ENCODE measurements at places on chromosomes 1 and 21.

DNA sequence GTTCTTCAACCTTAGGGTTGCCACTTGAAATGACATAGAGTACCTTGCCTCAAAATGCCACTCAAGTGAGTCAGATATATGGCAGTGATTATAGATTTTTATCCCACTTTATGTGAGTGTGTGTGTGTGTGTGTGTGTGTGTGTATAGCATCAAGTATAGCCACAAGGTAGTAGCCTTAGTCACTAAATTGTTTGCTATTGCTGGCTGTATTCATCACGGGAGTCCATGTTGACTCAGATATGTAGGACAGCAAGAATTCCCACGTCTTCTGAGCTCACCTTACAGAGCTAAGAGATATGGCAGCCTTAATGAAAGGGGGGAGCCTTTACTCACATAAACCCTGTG is 9.3 kb downstream of the ETS2 start:
- no peak for DNase-seq

DNA sequence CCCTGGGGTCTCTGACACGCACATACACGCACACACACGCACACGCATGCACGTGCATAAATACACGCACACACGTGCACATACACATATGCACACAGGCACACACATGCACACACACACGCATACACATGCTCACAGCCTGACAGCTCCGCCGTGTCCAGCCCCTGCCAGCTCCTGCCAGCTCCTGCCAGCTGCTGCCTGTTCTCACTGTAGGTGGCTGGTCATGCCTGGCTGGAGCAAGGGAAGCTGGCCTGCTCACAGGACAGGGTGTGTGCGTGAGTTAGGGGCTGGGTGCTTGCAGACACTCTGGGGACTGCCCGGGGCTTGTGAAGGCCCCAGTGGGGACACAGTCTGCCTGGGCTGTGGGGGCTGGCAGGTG is 4.9 kb downstream of the PLCH2 start:
- no peak for DNase-seq

DNA sequence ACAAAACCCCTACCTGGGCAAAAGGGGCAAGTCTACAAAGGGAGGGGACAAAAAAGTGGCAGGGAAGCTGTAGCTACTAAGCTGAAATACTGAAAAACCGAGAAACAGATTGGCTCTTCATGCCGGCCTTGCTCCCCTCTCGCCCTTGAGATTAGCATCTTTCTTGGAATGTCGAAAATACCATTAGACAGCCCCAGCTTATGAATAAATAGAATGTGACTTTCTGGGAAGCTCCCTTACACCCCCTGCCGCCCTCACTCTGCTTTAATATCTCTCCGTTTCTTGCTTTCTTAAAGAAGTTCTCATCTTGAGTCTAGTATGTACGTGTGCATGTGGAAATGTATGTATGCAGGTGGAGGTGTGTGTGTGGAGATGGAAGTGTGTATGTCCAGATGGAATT is 14.1 kb downstream of the TRAF3IP3 start:
- no peak for DNase-seq

GRCh38 chr21:31830701-31831100 is 42.1 kb upstream of the HUNK start:
- DNase-seq: no peak

DNA sequence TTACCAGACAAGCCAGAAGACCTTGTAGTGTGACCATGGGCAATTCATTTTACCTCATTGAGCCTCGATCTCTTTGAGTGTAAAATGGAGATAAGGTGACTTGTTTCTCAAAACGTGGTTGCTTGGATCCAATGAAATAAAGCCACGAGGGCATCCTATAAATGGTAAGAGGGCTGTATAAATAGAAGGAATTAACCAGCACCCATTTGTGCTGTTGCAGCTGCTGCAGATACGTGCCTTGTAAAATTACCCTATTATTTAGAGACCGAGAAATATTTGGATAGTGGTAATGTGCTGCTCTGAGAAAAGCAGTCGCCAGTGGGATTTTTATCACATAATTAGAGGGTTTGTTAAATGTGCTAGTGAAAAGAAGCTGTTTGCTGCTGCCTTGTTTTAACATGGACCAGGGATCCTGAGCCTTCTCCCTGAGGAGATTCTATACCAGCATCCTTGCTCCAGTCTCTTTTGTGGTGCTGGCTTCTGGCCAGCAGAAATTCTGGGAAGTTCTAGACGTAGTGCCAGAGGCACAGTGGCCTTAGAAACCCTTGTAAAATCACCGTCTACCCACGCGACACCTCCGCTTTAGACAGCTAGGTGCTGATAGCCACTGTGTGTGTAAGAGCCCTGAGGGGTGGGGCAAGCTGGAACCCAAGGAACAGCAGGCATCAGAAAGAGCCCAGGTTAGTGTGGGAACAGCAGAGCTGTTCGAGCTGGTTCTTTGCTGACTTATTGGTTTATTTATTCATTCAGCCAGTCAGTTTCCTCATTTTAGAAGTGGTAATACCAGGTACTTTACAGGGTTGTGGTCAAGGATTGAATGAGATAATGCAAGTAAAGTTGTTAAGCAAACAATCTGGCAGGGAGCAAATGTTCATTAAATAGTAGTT is 137.5 kb downstream of the NOS1AP start:
- no peak for DNase-seq

GRCh38 chr1:174273190-174273589 is 113.9 kb downstream of the RABGAP1L start:
- no peak for DNase-seq

Data from SW 1271 (cell line).